ENCODE measurements at places on chromosomes 3 and 15.
A peak's percentile ranks its signal among the peaks of the same experiment; 100 is the strongest.

- DNase-seq = no peak
Observed at GRCh38 chr3:50139718-50140423, 15.3 kb upstream of the SEMA3F start.

GRCh38 chr15:78175330-78175729 is 26.2 kb downstream of the IDH3A start:
- DNase-seq = peak; percentile 43

DNA sequence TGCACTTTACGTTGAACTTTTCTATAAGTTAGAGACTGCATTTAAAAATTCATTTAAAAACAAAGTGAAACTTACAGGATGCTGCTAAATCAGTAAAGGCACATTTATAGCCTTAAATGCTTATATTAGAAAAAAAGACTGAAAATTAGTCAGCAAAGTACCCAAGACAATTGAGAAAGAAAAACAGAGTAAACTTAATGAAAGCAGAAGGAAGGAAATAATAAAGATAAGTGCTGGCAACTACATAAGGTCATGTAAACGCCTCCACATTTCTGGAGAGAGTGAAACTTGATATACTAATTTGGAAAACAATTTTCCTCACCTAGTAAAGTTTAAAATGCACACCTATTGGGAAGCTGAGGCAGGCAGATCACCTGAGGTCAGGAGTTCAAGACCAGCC is 58.2 kb upstream of the ACAN start:
- DNase-seq = no peak

- DNase-seq = no peak
Observed at GRCh38 chr15:74040109-74040850, 42.1 kb downstream of the GOLGA6A start.

DNA sequence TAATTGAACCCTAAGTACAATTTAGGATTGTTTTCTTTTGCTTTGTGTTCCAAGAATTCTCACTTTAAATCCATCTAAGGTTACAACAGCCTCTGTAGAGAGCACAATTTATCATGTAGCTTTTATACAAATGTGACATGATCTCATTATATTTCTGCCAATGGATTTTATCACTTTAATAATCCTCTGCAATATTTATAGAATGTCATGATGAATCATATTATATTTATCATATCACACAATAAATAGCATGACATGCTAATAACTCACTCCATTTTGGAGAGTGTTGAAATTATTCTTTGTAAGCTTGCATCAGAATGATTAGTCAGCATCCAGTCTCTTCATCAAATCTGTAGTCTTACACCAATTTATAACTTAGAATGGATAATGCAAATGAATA is 280.6 kb upstream of the ZNF717 start:
- no peak for DNase-seq

DNA sequence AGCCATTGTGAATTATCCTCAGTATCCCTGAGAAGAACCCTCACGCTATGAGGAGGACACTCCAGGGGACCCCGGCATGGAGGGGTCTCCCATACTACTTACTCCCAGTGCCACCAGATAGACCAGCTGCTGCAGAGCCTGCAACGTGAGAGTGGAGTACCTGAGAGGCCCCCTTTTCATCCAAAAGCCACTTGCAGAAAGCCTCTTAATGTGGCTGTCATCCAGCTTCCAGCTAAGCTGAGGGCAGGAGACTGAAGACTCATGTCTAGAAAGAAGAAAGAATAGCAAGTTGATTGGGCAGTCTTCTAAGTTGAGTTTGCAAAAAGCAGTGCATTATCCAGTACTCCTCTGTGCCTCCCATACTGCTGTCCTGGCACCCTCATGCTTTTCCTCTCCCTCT is 27.3 kb upstream of the MNS1 start:
- DNase-seq = no peak

DNA sequence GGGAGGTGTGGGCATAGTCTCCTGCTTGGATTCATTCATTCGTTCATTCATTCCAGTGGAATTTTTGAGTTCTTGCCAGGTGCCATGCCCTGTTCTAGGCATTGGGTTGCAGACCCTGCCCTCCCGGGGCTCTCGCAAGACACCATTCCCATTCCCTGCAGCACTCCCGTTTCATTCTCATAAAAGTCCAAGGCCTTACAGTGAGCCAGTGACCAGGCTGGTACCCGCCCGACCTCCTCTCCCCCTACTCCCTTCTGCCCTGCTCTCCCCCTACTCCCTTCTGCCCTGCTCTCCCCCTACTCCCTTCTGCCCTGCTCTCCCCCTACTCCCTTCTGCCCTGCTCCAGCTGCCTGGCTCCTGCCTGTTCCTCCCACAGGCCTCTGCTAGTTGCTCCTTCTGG is 41.9 kb downstream of the AMOTL2 start:
- DNase-seq = no peak

GRCh38 chr3:122635789-122636188 is 44.9 kb upstream of the PARP14 start:
- no peak for DNase-seq

- no peak for DNase-seq
Observed at GRCh38 chr3:127033786-127034185, 50.9 kb downstream of the PLXNA1 start.

DNA sequence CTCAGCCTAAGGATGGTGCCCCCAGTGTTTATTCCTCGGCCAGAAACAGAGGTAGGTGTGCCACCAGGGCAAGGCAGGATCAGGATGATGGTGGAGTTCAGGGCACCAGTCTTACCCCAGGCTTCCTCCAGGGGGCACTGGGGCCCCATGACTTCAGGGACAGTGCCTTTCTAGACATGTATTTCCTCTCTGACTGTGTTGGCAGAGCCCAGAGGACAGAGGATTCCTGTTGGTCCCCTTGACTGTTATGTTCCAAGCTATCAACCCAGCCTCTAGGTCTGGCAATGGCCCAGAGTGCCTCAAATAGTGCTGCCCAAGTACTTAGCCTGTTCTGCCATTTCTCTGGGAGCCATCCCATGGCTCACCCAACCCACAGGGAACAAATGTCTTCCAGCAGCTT is 2.8 kb downstream of the HEMK1 start:
- DNase-seq = peak; percentile 91

- no peak for DNase-seq
Observed at GRCh38 chr3:123258811-123259420, 57.2 kb downstream of the SEC22A start.

DNA sequence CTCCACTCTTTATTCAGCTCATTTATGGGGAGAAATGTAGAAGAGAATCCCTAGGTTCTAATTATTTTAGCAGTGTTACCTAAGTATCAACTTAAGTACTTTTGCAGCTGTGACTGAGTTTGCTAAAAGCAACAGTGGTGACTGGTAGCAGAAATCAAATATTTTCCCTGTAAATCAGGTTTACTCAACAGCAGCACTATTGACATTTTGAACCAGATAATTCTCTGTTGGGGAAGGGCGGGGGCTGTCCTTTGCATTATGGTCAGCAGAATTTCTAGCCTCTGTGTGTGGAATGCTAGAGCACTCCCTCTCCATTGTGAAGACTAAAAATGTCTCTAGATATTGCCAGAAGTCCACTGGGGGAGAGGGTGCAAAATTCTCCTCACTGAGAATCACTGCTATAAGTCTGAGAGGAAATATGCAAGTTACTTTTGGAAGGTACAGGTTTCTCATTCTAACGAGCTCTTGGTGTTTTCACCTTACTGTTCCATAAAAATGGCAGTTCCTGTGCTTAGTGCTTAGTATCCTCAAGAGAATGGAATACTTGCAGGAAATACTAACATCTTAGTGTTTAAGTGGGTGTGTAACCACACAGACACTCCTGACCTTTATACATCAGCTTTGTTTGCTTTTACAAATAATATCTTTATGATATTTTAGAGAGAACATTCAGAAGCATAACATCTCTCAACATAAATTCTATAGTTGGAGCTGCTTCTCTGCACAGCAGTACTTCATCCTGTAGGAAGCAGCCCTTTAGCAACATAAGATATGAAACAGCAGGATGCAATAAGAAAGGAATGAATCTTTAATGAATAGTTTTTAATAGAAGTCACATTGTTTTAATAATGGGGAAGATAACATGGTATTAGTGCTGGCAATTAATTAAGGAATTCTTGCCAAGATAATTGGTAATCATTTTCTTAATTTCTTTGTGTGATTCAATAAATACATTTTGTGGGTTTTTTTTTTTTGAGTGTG is 246.5 kb upstream of the GOLIM4 start:
- no peak for DNase-seq

DNA sequence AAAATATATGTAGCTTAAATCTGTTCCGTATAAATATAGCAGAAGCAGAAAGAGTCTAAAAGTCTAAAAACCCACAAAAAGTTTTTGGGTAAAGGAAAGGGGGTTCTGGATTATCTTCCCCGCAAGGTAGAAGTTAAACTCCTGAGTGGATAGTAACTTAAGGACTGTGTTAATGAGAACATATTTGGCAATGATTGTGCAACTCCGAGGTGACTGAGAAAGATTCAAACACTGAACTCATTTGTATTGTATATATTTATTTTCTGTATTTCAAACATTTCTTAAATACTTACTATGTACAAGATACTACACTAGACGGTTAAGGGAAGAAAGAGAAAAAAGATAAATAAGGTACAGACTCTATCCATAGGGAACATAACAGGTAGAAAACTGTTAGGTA is 72.7 kb upstream of the PPIB start:
- no peak for DNase-seq

GRCh38 chr15:70127288-70127746 is 29.6 kb upstream of the TLE3 start:
- no peak for DNase-seq

GRCh38 chr15:38294126-38294525 is 41.5 kb downstream of the SPRED1 start:
- no peak for DNase-seq

- no peak for DNase-seq
Observed at GRCh38 chr3:149000206-149000745, 8.9 kb downstream of the GYG1 start.

DNA sequence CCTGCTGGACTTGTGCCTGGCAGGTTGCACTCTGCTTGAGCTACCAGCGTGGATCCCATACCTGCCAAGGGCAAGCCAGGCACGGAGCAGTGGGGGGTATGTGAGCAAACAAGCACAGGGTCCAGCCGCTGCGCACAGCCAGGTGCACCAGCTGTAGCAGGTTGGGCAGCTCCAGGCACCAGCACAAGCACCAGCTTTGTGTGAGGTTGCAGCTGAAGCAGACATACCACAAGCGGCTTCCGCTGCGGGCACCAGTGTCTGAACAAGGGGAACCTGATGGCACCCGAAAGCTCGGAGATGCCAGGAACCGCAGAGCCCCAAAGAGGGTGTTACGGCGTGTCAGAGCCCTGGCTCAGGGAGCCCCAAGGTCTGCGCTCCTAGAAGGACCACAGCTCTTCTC is 472.7 kb upstream of the ARL6 start:
- DNase-seq = no peak

GRCh38 chr15:99845009-99845408 is 111.8 kb upstream of the LYSMD4 start:
- no peak for DNase-seq

DNA sequence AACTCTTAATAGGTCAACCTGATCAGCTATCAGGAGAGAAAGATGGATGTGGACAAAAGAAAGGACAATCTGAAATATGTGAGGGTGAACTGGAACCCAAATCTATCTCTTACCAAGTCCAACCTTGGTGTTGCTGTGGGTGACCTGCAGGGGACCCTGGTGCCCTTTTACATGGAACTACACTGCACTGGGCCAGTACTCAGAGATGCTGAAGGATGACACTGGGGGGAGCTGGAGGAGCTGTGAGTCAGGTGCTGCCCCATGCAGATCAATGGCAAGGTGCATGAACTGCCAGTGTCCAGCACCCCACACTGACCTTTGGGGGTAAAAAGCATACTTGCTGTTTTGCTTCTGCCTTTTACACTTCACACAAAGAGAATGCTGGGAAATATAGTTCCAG is 55.6 kb upstream of the TBC1D5 start:
- DNase-seq = no peak

DNA sequence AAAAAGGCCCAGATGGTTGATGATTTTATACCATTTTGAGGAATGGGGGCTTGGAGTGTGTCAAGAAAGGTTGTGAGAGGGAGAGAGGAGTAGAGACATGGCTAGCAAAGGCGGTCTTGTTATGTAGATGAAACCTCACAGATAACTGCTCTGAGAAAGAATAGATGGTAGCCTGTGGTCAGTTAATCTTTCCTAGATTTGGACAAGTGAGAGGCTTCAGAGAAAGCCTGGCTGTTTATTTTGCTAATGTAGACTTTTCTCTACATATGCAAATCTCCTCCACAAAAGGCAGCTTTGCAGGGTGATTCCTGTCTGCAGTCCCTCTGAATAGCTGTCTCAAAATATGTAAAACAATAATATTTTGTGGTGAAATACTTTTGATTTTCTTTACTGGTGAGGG is 177.3 kb downstream of the OTOL1 start:
- no peak for DNase-seq

- no peak for DNase-seq
Observed at GRCh38 chr3:139710212-139710611, 32.4 kb upstream of the NMNAT3 start.

DNA sequence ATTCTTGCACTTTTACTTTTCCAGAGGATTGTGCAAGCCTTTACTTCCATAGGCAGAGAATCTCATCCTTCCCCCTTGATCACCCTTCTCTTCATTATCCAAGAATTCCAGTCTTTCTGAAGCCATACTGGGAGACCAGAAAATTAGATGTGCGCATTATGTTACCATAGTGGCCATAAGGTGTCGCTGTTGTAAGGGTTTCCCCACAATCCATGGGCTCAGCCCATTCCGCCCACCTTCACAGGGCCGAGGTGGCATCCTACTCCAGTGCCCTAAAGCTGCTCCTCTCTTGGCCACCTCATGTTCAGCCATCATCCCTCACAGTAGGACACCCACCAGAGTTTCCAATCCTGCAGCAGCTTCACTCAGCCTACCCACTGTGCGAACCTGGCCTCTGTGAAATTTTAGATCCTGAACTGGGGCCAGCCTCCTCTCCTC is 35.0 kb downstream of the CTSH start:
- peak; percentile 52 for DNase-seq

GRCh38 chr15:91411586-91411985 is 311.5 kb downstream of the SV2B start:
- no peak for DNase-seq

GRCh38 chr15:90234096-90234988 is at the start of gene GDPGP1:
Gene GDPGP1 (plus strand): TSS chr15:90234209. CDS start chr15:90240909, 6,700 bp downstream.
- DNase-seq = peak; percentile 91

- no peak for DNase-seq
Observed at GRCh38 chr3:37824954-37825328, 36.7 kb upstream of the CTDSPL start.

DNA sequence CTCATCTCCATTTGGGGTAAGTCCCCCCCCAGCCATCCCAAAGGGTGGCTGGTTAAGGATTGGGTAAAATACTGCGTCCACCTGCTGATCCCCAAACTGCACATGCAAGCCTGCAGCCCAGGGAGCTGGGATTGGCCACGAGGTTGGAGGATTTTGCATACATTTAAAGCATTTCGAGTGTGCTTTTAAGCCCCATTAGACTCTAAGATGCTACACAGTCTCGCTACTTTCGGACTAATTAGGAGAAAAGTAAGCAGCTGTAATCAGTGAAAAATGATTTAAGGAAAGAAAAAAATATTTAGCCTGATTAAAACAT is 23.9 kb downstream of the SLC6A6 start:
- no peak for DNase-seq

DNA sequence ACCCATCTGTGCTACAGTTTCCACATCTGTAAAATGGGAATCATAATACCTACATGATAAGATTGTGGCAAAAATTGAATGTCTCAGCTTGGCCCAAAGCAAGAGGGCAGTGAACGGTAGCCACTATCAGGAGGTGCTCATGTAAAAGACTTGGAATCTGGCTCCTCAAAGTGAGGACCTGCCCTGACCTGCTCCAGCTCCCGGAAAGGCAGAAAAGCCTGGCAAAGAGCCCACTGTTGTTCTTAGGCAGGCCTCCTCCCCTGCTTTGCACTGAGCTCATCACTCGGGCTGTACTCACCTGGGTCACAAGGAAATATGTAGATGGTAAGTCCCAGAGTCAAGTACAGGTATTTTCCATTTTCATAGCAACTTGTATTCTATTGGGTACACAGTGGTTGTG is 250.7 kb upstream of the TBL1XR1 start:
- DNase-seq = no peak

All from stimulated activated effector memory CD8-positive, alpha-beta T cell treated with anti-CD3 and anti-CD28 coated beads, Interleukin-12 subunit alpha, Interleukin-12 subunit beta, amount 100 ng/mL, for 72 hours (primary cell).